ENCODE measurements at places on chromosomes 7 and 10.

- DNase-seq, result no peak
Observed at GRCh38 chr10:10869592-10869991, 148.1 kb upstream of the CELF2 start.

GRCh38 chr10:72260239-72260975 is 13.3 kb upstream of the DDIT4 start:
- DNase-seq, result peak; percentile 57

DNA sequence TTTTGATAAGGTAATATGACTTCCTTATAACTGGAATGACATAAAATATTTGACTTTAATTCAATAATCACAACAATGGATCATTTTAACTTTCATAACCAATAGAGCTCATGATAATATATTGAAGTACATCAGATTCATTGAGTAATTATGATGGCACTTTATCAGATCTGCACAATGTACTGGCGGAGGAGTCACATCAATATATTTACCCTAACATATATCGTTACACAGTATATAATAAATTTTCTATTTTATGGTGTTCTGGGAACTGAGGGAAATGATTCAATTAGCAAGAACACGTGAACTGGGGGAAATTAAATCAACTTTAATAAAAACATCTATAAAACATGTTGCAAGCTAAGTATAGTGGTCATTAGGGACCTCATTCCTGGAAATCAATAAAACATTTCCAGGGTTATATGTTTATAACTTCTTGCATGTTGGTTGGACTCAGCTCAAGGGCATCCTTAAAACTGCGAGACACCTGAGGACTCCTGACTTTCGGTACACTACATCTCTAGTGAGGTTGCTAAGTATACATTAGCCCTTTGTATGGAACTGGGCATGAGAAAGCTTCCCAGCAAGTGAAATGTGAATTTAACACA is 254.0 kb downstream of the KCND2 start:
- DNase-seq, result no peak

GRCh38 chr10:13880760-13881159 is 294.0 kb downstream of the PRPF18 start:
- DNase-seq, result no peak

GRCh38 chr7:114818501-114818900 is 103.4 kb upstream of the MDFIC start:
- no peak for DNase-seq

DNA sequence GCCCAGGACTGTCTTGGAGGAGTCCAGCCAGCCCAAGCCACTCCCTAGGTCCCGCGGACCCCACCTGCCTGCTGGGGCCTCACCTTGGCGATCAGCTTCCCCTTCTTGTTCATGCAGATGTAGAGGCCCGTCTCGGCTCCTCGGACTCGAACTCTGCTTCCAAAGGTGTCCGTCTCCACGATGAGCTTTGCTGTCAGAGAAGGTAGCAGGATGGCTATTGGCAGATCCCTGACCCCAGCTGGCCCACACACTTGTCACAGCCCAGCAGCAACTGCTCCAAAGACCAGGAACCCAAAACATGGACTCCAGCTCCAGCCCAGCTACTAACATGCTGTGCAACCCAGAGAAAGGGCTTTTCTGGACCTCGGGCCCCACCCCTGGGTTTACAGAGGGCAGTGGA is 4.5 kb downstream of the FGF8 start:
- no peak for DNase-seq

- DNase-seq, result no peak
Observed at GRCh38 chr10:25068152-25069058, 52.0 kb downstream of the THNSL1 start.

GRCh38 chr7:24722386-24723177 is 34.7 kb downstream of the GSDME start:
- DNase-seq, result no peak

DNA sequence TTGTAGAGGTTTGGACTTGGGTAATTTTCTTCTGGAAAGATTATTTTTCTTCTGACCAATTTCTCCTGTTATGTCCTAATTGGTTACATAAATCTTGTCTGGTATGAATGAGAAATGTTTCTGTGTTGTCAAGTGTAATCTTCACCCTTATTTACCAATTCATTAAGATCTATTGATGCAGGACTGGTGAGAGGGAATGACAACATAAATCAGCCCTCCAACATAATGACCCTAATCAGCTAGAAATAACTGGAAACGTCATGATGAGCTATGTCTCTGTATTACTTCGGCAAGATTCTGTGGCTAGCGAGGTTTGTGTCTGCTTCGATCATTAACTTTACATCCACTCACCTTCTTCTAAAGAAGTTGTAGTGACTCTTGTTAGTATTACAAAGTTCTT is 3.5 kb downstream of the FOXP2 start:
- no peak for DNase-seq

DNA sequence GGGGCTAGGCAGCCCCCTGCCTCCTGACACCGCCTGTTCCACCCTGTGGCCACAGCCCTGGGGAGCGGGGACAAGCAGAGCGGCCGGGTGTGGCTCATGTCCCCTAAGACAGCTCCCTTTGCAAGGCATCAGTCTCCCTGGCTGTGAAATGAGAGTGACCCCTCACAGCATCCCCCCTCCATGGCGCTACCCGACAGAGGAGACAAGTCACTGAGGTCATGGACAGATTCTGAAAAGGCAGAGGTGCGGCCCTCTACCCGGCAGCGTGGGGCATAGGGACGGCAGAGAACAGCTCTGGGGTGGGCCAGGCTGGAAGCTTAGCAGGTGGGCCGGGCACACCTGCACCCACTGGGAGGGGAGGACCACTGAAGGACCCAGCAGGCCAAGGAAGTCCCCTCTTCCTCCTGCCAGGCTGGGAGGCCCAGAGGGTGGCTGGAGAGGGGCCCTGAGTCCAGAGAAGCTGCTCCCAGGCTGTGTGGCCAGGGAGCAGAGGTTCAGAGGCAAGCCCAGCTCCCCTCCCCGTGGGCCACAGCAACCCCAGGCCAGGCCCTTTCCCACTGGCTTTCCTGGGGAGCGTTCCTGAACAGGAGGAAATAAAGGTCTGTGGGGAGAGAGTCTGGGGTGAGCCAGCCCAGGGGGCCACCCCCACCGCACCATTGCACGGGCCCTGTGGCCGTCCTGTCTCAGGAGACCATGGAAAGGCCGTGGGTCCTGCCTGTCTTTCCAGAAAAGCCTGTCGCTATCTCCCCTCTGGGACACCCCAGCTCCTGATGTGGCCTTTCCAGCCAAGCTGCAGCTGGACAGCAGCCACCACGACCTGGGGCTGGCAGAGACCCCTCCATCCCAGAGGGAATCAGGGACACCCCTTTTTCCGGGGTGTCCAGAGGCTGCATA is 1.7 kb downstream of the ADAP1 start:
- DNase-seq, result no peak

GRCh38 chr10:19762026-19762425 is 54.2 kb upstream of the PLXDC2 start:
- no peak for DNase-seq

DNA sequence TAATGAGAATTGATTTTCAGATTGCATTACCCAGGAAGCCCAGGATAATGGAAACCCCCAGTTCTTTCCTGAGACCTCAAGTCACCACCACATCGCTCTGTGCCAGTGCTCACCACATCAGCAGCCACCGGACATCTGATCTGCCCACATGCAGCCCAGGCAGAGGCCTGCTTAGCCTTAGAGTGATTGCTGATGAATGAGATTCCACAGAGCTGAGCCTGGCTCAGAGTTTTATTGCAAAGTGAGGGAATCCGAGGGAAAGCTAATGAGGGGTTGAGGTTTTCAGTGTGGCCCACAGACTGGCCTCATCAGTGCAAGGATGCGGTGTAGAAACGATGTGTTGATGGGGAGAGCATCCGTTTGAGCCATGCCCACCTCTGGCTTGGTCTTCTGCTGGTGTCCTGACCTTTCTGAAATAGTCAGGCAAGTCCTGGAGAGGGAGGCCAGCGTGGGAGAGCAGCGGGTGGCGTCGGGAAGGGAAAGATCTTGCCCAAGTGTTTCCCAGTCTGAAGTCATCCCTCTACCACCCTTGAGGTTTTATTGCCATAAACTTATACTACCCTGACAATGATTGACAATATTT is 120.3 kb downstream of the ITIH5 start:
- no peak for DNase-seq

DNA sequence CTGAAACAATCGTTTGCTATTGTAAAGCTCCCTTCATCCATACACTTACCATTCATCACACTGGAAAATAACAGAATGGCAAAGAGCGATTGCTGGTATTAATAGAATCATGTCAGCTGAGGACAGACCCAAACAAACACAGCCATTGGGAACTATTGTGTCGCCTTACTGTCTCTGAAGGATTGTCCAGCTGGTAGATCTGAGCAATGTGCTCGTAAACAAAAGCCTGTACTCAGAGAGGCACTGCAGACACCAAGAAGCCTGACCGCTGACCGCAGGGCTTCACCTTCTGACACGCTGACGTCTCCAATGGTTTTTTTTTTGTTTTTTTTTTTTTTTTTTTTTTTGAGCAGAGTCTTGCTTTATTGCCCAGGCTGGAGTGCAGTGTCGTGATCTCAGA is 151.0 kb upstream of the FRMD4A start:
- no peak for DNase-seq

All from stimulated activated CD4-positive, alpha-beta T cell treated with anti-CD3 and anti-CD28 coated beads, Interleukin-1b, Interleukin-23, amount 100 ng/mL, for 1 hour (primary cell).